ENCODE measurements at places on chromosomes 13 and 19. TPM values are rescaled to one million over a fixed set of nuclear protein-coding genes. Genes with fewer than 3 reads are reported as not detected.

- no peak for DNase-seq
- H3K27ac ChIP-seq, result no peak overlapping the region
- no peaks in the 10 kb centered on the region for H3K4me1 ChIP-seq
- H3K4me3 ChIP-seq, result no peak overlapping the region
- H3K36me3 ChIP-seq, result no peaks in the 10 kb centered on the region
- no peaks in the 10 kb centered on the region for H3K27me3 ChIP-seq
These were observed 437.9 kb downstream of the KLF5 start for GRCh38 chr13:73496711-73497110.

GRCh38 chr13:51557875-51558612 lies 26.2 kb upstream of the WDFY2 start:
- peak overlapping the region; percentile 12 for H3K4me3 ChIP-seq
- DNase-seq, result peak; percentile 59
- H3K27ac ChIP-seq, result peak overlapping the region; percentile 48
- peaks cover 16% of the 10 kb centered on the region for H3K4me1 ChIP-seq

Gene ZNF729
- total RNA-seq, result not detected

- DNase-seq, result no peak
- H3K27ac ChIP-seq, result peak overlapping the region; percentile 92
- peaks cover 14% of the 10 kb centered on the region for H3K4me1 ChIP-seq
- H3K36me3 ChIP-seq, result peaks cover 7% of the 10 kb centered on the region
These were observed 3.7 kb downstream of the JUNB start for GRCh38 chr19:12794971-12795381.

- H3K4me1 ChIP-seq, result no peaks in the 10 kb centered on the region
- peaks cover 16% of the 10 kb centered on the region for H3K27me3 ChIP-seq
- H3K4me3 ChIP-seq, result no peak overlapping the region
- H3K27ac ChIP-seq, result no peak overlapping the region
- DNase-seq, result no peak
- H3K36me3 ChIP-seq, result no peaks in the 10 kb centered on the region
These were observed 11.3 kb downstream of the GPR12 start for GRCh38 chr13:26749285-26749684.

DNA sequence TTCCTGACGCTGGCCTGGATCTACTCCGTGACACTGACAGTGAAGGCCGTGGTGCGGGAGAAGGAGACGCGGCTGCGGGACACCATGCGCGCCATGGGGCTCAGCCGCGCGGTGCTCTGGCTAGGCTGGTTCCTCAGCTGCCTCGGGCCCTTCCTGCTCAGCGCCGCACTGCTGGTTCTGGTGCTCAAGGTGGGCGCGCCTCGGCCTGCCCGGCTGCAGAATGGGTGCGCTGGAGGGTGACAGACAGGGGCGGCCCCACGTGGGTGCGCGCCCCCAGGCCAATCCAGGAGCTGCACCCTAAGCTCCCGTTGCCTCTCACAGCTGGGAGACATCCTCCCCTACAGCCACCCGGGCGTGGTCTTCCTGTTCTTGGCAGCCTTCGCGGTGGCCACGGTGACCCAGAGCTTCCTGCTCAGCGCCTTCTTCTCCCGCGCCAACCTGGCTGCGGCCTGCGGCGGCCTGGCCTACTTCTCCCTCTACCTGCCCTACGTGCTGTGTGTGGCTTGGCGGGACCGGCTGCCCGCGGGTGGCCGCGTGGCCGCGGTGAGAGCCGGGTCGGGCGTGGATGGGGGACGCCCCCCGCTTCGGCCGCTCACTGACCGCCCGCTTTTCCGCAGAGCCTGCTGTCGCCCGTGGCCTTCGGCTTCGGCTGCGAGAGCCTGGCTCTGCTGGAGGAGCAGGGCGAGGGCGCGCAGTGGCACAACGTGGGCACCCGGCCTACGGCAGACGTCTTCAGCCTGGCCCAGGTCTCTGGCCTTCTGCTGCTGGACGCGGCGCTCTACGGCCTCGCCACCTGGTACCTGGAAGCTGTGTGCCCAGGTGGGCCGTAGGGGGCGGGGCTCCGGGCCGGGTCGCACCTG lies 7.2 kb downstream of the ABCA7 start:
- no peaks in the 10 kb centered on the region for H3K27me3 ChIP-seq
- no peak for DNase-seq
- H3K27ac ChIP-seq, result no peak overlapping the region
